ENCODE measurements at places on chromosomes 12 and 14.

GRCh38 chr14:59830338-59830734, 40.2 kb downstream of the RTN1 start:
- DNase-seq = no peak

DNA sequence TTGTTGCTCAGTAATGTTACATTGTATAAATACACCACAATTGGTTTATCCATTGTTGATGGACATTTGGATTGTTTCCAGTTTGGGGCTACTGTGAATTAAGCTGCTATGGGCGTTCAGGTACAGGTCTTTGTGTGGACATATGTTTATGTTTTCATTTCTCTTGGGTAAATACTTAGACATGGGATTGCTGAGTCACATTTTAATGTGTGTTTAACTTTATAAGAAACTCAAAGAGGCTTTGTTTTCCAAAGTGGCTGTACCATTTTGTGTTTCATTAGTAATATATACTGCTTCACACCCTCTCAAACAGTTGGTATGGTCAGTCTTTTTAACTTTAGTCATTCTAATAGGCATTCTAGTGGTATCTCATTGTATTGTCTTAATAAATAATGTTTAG, 225.0 kb downstream of the SPTSSA start:
- DNase-seq = no peak

DNA sequence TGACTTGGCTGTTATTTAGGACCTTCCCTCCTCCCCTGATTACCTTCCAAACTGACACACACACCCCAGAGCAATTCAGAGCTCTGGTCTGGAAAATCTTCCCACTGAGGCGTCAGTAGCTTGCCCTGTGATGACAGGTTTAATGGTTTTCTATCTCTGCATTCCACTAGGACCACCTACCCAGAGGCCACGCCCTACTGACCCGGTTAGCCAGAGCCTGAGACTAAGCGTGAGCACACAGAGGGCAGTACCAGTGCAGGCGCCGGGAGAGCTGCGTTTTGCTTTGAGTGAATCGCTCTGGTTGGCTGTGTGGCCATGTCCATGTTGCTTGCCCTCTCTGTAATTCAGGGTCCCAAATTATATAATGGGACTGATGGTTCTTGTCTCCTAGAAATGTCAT, 36.2 kb upstream of the ATP2A2 start:
- DNase-seq = no peak

DNA sequence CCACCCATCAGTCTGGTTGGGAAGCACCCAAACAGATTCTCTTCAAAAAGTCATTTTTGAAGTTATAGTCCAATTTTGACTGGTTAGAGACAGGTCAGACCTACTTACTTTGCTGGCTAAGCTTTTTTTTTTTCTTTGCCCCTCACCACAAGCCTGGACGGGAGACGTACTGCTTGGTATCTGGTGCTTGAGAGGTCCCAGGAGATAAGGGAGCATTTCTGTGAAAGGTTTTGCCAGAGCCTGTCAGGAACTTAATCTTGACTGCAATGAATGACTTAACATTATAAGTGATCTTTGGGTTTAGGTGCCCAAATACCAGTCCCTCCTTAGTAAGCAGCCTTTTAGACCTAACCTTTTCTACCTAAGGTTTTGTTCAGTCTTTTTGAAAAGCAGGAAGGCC, 6.3 kb downstream of the MTHFD1 start:
- DNase-seq = no peak

DNA sequence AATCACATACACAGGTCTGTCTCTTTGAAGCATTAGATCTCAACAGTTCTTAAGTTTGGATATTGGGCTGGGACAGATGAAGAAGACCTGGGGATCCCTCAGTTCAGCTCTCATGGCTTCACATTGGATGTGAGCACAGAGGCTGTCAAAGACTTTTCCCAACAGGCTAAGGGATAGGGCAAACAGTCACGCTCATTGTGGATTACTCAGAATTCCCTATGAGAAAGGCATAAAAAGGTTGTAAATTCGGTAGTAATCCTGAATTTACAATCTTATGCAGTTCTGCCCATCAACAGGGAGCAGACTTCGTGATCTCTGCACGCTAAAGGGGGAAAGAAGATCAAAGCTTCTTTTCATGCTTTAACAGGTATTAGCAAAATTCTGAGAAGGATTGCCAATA, 448.4 kb downstream of the DAD1 start:
- DNase-seq = no peak

DNA sequence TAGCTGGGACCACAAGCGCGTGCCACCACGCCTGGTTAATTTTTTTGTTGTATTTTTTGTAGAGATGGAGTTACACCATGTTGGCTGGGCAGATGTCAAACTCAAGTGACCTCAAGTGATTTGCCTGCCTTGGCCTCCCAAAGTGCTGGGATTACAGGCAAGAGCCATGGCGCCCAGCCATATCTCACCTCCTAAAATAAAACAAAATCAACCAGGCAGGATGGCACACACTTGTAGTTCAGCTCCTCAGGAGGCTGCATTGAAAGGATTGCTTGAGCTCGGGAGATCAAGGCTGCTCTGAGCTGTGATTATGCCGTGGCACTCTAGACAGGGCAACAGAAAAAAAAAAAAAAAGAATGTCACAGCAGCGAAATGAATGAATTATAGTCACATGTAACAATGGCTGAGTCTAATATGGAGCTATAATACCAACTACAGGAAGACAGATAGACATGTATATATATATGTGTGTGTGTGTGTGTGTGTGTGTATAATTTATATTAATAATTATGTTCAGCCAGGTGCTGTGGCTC, 19.3 kb upstream of the TMEM120B start:
- no peak for DNase-seq

DNA sequence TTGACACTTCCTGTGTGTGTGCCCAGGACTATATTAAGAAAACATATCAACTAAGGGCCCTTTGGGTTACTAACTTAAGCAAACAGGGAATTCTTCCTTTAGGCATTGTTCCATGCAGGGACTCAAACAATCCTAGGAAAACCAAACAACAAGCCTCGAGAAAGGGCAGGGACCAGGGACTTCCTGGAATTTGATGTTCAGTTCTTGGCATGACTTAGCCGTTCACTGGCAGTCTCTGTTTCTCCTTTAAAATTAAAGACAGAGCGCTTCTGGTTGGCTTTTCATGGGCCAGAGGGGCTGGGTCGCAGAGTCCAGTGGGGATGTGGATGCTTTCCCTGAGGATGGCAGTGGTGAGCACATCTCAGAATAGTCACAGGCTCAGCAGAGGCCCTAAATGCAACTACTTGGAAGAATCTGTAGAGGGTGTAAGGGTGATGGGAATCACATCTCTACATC, 35.2 kb downstream of the RNFT2 start:
- DNase-seq = no peak

All from stimulated activated CD8-positive, alpha-beta memory T cell treated with anti-CD3 and anti-CD28 coated beads, Interleukin-7, amount 100 ng/mL, for 4 hours (primary cell).